ENCODE measurements at places on chromosomes 16 and 17.
A peak's percentile ranks its signal among the peaks of the same experiment; 100 is the strongest.

GRCh38 chr16:9817586-9817985 is 364.6 kb downstream of the GRIN2A start:
- no peak for DNase-seq

DNA sequence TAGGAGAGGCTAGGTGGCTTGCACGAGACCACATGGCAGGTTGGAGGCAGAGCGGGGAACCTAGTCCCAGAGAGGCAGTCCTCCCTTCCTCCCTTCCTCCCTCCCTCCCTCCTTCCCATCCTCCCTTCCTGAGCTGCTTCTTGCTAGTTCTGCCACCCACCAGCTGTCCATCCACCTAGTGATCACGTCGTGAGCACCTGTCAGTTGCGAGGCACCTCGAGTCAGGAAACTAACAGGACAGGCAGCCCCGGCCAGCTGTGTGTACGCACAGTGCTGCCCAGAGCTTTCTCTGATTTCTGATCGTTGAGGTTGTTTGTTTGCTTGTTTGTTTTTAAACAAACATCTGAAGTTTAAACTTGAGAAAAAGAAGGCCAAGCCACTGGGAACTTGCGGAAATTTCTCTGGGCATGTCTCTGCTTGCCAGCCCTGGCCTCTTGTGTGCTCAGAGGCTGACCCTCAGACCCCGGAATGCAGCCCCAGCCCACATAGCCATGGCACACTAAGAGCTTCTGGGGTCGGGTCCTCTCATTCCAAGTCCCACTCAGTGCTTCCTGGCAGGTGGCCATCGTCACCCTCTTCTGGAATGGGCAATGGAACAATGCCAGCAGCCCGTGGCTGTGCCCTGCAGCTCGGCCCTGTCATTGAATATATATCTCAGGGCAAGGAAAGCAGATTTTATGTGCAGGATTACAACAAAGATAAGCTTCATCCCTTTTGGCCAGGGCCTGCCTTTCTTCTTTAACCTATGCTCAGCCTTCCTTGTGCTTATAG is 174.0 kb downstream of the KATNIP start:
- no peak for DNase-seq

DNA sequence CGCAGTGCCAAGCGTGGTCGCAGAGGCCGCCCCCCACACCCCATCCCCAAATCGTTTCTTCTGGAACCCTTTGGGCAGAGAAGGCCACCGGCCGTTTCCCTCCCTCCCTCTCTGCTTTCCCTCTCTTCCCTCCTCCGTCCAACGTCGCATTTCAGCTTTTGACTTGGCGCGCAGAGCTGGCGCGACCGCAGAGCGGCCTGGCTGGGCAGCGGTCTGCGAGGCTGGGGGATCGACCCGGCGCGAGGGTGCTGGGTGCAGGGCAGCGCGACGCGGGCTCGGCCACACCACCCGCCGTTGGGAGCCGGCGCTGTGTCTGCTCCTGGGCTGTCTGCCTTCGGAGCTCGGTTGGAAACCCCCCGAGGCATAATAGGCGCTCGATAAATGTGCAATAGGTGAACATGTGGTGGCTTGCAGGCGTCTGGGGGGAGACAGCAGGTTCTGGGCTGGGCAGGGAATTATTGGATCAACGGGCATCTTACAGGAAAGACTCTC is 2.8 kb upstream of the NTN3 start:
- DNase-seq, result no peak

DNA sequence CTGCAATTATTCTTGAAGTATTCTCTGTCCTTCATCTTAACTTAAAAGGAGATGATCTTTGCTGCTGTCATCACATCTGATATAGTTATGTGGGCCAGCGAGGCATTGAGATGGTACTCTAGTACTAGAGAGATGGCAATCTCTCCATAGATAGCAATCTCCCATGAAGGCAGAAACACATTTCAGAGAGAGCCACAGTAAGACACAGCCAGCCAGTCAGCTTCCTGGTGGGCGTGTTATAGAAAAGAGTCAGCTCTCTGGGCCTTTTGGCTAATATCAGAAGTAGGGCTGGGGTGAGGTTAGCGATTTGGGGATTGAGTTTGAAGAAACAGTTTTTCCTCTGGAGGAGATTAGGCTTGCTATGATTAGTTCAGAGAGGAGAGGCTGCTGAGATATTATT is 22.6 kb upstream of the EFCAB13 start:
- no peak for DNase-seq

DNA sequence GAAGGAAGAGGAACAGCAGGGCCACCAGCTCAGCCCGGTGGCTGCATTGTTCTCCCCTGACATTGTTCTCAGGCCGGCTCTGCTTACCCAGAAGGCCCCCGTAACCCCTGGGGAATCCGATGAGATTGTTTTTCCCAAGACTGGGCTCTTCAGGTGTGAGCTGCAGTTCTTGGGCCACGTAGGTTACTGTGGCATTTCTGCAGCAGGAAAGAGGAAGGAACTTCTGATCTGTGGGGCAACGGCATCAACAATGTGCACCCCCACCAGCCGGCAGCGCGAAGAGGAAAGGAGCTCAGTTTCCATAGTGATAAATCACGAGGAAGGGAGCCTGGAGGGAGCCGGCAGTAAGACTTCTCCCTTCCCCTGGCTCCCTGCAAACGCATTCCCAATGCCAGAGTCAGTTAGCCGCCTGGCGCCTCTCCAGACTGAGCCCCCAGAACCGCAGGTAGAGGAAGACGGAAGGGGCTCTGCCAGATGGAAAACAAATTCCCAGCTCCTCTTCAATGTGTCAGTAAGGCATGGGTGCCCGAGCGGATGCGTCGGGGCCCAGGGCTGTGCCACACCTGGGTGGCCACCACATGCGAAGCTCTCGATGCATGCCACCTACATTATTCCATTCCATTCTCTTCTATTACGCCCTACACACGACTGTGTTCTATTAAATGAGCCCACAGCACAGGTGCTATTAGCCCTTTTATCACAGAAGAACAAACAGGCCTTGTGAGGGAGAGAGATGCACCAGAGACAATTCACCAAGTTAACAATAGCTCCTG is 21.5 kb upstream of the PECAM1 start:
- no peak for DNase-seq

DNA sequence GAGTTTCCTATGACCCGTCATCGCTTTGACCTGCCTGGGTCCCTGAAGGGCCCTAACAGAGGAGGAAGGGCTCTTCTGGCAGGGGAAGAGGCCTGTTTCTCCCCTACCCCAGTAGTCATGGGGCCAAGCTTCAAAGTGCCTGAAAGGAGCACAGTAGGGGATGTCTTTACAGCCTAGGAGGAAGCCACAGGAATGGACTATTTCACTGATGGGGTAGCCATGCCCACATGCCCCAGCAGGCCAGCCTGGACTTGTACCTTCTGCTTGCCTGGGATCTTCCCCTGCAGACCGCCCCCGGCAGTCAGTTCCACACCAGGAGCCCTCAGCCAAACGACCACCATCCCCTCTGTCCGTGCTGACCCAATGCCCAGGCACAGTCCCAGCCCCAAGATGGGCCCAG is 41.8 kb upstream of the PEMT start:
- no peak for DNase-seq

DNA sequence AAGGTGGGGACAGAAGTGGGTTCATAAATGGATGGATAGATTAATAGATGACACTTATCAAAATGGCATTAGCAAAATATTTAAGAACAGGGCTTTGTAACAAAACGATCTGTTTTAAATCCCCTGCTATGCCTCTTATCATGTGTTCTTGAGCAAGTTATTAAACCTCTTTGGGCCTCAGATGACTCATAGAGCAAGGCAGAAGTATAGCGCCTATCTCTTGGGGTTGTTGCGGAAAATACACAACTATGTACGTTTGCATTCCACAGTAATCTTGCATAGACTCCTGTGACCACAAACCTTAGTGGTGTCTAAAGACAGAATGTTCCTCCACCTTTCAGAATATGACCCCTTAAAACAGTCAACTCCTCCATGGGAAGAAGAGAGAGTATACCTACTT is 116.8 kb downstream of the CDYL2 start:
- DNase-seq, result no peak

GRCh38 chr16:88102597-88102996 is 151.4 kb downstream of the BANP start:
- DNase-seq, result no peak

- DNase-seq, result no peak
Observed at GRCh38 chr16:88697831-88698615, 8.2 kb downstream of the RNF166 start.

GRCh38 chr16:20214401-20214800 is 112.9 kb downstream of the GP2 start:
- DNase-seq, result no peak

DNA sequence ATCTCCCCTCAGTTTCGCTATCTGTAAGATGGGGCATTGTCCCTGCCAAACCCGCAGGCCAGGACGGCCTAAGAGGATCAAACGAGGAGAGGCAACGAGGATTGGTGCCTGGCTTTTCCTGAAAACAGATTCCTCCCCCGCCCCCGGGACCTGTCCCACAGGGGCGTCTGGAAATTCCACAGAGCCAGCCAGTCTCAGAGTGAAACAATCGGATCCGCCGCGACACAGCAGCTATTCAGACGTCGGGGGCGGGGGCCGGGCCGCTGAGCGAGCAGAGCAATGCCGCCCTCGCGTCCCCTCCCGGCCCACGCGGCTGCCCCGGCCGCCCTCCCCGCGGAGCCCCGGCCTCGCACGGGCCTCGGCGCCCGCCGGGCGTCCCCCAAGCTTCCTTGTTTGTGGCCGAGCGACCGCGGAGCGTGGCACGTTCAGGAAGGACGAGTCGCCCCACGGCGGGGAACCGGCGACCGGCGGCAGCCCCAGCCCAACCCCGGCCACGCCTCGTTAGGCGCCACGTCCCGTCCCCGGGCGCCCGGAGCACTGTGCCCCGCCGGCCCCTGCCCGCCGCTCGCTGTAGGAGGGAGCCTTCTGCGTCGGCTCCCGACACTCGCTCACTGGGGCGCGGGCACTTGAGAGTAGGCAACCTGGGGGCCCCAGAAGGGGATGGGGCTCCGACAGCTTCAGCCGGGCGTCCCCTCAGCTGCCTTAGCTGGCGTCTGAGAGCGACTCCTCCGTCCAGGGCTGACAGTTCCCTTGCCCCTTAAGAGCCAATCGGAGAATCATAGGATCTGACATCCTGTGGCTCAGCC is 29.6 kb upstream of the PHOSPHO1 start:
- DNase-seq, result peak; percentile 12

DNA sequence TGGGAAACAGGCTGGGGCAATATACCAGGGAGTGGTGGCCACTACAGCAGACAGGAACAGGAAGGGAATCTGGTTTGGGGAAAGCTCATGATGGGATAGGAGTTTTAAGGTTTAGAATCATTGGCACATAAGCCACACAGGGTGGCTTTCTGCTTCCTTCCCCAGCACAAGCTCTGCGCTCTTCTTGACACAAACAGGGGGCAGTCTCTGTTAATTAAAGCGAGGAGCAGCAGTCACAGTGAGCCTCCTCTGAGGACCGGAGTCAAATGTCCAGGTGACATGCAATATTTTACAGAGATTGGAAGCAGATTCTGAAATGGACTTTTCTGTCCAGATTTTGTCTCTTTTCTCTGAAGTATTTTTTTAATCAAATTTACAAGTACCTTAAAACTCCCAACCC is 2.8 kb upstream of the SHISA9 start:
- DNase-seq, result no peak

GRCh38 chr16:58421529-58421928 is 29.3 kb downstream of the GINS3 start:
- no peak for DNase-seq

DNA sequence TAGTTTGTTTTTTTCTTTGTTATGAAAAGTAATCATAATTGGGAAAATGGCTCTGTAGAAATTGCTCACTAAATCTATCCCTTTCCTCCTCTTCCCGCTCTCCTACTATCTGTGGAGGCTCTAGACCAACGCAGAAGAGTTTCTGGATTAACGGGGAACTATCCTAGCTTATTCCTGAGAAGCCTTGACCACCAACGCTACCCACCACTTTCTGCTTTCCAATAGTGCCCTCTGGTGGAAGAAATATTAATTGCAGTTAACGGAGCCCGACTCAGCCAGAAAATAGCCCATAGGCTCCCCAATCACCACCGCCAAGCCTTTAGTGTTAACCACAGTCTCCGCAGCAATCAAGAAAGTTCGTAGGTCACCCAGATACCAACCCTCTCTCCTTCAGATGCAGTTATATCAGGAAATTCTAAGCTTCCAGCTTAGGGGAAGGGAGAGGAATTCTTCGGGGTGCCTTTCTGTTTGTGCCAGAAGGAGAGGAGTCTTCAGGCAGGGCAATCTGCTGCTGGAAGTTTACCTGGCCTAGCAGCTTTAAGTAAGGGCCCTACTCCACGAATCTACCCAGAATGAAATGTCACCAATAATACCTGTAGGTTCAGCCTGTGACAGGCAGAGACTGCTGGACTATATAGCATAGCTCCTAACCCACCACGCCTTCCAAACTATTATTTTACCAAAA is 23.0 kb upstream of the NSRP1 start:
- DNase-seq, result peak; percentile 56

GRCh38 chr16:340370-341091 is 12.0 kb downstream of the AXIN1 start:
- DNase-seq, result no peak

DNA sequence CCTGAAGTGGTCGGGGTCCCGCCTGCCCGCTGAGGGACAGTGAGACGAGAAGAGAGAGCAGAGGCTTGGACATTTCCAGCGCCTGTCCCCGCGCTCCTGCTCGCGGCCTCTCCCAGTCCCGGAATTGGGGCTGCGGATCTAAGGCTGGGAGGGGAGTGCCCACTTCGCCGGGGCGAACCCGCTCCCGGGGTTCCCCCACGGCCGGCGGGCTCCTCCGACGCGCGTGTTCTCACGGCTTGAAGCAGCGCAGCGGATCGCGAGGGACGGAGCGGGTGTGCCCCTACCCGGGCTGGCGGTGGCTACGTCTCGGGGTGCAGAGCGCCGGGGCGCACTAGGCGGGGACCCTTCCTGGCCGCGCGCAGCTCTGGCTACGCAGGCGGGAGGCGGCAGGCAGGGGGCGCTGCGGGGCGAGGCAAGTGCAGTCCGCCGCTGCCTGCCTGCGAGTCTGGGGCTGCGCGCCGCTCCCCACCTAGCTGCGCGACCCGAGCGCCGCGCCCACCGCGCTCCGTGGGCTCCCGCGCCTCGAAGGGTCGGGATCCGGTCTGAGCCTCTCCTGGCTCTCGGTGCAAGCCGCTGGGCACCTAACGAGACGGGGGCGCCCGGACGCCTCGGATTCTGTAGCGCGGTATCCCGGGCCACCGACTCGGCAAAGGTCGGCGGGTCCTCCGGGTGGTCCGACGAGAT is 1.2 kb downstream of the NGFR start:
- DNase-seq, result peak; percentile 49

- DNase-seq, result no peak
Observed at GRCh38 chr16:21642861-21643260, 9.5 kb downstream of the IGSF6 start.

DNA sequence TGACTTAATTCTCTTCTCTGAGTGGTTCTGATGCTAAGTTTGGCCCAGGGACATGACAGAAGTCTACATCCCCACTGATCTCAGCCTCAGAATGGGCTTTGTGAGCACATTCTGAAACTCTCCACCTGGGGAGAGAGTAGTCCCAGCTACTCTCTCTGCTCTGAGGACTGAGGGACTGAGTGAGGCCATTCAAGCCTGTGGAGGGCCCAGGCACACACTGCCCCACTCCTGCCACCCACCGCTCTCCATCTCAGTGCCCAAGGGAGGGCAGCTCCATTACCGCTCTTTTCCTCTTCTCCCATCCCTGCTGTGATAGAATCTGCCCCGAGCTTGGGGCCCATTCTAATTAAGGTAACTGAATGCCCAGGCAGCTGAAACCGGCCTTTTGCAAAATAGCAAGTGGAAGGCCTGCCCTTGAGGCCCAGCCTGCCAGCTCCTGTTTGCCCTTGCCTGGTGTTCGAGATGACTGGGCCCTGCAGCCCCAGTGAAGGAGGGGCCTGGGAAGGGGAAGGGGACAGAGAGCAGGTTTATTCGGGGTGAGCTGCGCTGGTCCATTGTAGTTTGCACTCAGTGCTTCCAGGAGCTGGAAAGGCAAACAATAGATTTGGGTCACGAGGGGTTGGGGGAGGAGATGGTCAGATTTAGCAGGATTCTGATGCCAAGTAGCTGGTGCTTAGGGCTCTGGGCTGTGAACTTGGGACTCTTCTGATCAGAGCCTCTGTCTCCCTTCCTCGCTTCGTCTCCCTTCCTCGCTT is 76.2 kb downstream of the RAB11FIP4 start:
- DNase-seq, result no peak

Data from MM.1S (cell line).